ENCODE measurements at places on chromosomes 13 and 19.

- DNase-seq, result no peak
Measured at GRCh38 chr13:106573868-106574267, 5.9 kb upstream of the ARGLU1 start.

- DNase-seq, result no peak
Measured at GRCh38 chr13:99332456-99332855, 25.3 kb upstream of the GPR183 start.

DNA sequence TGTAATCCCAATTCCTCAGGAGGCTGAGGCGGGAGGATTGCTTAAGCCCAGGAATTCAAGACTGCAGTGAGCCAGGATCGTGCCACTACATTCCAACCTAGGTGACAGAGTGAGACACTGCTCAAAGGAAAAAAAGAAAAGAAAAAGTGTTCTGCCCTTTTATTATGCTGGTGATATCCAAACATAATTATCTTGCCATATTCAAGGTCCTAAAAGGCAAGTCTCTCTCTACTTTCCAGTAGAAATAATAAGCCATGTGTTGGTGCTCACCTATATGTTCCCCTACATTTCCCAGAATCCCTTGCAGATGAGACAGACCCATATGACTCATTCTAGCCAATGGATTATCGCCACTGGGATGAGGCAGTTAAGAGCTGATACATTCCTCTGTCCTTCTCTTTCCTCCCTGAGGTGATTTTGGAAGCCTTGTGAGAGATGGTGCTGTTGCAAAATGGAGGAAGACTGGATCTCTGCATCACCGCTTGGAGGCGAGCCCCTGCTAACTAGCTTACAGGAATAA, 58.3 kb upstream of the MRI1 start:
- DNase-seq, result no peak

DNA sequence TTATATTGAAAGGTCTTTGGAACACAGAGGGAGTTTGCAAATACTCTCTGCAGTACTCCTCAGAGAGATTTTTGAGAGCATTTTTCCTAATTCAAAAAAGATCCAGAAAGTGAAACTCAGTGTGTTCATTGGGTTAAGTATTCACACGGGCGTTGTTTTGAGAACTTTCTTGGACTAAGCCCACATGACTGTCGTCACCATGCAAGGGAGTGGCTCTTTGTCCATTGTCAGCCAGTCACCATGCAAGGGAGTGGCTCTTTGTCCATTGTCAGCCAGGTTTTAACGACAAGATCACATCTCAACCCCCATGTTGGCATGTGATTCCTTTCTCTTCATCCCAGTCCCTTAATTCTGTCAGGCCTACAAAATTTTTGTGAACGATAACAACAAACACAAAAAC, 81.2 kb upstream of the STK24 start:
- DNase-seq, result no peak

DNA sequence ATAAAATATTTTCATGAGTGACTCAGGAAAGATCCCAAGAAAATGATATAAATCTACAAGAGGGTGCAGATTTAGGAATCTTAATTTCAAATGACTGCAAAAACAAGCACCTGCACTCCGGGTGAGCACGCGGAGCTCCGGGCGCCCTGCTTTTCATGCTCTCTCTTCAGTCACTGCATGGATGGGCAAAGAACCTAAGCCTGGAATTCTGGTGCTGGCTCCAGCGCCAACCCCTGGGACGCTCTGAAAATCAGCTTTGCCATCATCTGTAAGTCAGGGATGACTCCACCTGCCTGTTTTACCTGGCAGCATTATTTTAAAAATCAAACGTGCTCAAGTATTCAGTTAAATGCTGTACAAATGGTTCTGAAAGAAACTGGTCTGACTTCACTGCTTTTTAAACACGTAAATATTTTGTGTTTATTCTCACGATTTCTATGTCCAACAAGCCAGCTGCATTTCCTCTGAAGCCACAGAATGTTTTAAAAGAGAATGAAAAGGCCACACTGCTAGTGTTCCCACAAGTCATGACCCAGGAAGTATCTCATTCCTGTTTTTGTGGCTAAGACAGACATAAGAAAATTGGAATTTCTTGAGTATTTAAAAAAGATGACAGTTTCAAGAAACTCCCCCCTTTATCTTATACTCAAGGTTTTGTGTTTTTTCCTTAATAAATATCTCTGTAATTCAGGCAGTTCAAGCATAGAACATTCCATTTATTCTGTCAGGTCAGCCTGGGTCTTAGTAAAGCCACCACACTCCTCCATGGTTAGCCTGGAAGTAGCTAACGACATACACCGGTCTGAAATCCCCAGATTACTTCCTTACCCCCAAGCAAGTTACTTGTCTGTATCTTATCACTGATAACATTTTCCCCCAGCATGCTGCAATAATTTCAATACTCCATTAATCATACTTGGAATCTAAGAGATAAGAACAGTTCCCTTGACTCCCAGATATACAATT, 81.1 kb downstream of the COL4A1 start:
- DNase-seq, result no peak

- no peak for DNase-seq
Measured at GRCh38 chr19:3338541-3339181, 27.7 kb upstream of the NFIC start.

- DNase-seq, result no peak
Measured at GRCh38 chr13:106011600-106011999, 523.9 kb downstream of the EFNB2 start.

DNA sequence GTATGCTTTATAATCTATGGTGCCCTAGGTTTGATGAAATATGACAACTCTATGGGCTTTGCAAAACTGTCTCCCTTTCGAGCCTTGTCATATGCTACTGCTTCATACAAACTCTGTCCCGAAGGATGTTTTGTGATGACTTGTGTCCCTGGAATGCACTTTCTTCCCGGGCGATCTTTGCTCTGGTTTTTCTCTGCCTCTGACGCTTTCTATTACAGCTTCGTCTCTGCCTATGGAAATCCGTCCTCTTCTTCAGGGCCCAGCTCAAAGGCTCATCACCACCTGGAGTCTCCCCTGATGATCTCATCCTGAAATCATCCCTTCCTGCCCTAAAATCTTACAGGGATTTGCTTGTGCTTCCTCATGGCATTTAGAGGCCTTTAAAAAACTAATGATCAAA, 191.5 kb upstream of the KL start:
- DNase-seq, result no peak

DNA sequence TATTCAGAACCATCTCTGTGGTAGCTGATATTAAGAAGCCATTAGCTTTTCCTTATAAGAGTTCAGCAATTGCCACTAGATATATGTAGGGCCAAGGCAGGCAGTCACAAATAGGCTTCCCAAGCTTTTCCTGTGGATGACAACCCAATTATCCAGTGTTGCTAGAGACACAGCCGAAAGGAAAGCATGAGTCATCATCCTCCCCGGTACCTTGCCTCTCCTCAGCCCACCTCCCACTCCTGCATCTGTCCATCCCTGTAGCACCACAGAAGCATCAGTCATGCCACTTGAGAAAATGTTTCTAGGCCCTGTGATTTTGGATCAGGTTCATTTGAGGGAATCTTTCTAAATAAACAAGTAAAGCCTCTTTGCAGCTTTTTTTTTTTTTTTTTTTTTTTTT, 204.3 kb downstream of the DNAJC15 start:
- DNase-seq, result no peak

DNA sequence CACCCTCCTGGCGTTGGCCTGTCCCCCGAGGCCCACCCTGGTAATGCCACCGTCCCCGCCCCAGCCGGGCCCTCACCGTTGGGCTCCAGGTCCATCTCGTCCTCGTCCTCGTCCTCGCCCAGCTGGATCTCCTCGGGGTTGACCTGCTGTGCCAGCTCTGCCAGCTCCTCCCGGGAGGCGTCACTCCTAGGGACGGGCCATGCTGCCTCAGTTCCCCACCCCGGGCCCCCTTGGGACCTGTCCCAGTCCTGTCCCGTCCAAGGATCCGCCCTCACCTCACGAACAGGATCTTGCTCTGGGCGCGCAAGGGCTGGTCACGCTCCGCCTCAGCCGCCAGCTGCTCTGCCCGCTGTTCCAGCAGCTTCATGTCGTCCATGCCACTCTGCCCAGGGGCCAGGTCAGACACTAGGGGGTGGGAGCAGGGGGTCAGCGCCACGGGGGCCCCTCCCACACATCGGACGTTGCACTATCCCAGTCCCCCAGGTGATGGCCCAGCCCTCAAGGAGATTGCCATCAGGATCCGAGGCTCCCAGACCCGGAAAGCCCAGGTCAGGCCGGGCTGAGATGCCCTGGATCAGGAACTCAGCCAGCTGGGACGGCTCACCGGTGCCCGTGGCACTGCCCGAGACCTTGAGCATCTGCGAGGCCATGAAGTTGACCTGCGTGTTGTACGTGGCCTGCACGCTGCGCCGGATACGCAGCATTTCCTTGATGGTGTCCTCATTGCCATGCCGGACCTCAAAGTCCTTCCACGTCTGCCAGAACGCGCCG, 9.5 kb downstream of the XAB2 start:
- DNase-seq, result no peak

DNA sequence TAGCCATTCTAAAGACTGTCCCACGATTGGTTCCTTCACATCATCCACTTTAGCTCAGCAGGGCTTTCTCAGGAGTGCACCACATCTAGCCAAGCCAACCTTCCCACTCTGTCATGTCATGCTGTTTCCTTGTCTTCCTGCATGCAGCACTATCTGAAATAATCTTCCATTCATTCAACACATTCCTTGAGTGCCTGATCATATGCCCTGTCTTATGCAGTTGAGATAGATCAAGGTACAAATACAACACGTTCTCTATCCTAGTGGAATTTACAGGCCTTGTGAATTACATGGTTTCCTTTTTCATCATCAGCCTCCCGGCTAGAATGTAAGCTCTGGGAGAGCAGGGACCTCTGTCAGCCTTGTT, 6.8 kb upstream of the MRPS31 start:
- no peak for DNase-seq

GRCh38 chr13:30997697-30998096, 65.2 kb downstream of the TEX26 start:
- no peak for DNase-seq

- no peak for DNase-seq
Measured at GRCh38 chr13:31957772-31958171, 73.8 kb upstream of the FRY start.

GRCh38 chr19:4370418-4371041, 27.2 kb downstream of the MPND start:
- no peak for DNase-seq

GRCh38 chr19:28454083-28454482, 758.9 kb downstream of the UQCRFS1 start:
- DNase-seq, result no peak

GRCh38 chr13:22193070-22193469, 522.2 kb downstream of the FGF9 start:
- DNase-seq, result no peak

- no peak for DNase-seq
Measured at GRCh38 chr13:44104197-44104490, 224.4 kb downstream of the LACC1 start.
